ENCODE measurements at places on chromosomes 3 and 15. TPM values are rescaled to one million over a fixed set of nuclear protein-coding genes. Genes with fewer than 3 reads are reported as not detected.

Gene SMAD6
- 64.5 TPM for total RNA-seq

DNA sequence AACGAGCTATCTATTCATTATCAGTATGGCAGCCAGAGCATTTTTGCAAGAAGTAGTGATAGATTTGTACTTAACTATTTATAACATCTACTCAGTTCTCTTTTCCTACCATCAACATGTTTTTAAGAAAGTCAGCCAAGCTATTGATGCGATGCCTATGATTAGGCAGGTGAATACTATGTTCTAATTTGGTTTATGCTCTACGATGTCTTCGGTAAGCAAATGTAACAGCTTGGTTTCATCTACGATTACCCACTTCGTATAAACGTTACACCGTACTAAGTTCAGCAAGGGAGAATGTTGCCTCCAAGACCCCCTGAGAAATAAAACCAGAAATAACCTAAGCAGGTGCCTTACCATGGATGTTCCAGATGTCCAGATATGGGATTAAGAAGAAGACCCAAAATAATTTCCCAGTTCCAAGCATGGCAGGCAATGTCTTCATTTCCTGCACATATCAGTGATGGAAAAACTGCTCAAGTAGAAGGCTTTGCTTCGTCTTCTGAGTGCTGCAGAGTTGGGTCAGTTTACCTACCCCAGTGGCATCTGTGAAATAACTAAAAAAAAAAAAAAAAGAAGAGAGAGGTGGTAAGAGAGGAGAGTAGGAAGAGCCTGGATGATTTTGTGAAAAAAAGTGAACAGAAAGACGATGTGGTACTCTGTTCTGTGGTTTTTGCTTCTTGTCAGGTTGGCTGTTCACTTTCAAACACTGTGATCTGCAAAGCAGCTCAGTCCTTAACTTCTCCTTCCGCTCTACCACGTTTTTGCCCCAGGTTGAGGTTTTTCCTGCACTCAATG lies at the start of gene BTLA:
TSS of gene BTLA (minus strand) at position 559 of the 798 bp plus-strand sequence. CDS start at position 445, 114 bp downstream.
- no peak for DNase-seq

Gene SLC24A5
- not detected for total RNA-seq

Gene NMNAT3
- 73.6 TPM for total RNA-seq

Gene DMXL2
- 15.4 TPM for total RNA-seq

DNA sequence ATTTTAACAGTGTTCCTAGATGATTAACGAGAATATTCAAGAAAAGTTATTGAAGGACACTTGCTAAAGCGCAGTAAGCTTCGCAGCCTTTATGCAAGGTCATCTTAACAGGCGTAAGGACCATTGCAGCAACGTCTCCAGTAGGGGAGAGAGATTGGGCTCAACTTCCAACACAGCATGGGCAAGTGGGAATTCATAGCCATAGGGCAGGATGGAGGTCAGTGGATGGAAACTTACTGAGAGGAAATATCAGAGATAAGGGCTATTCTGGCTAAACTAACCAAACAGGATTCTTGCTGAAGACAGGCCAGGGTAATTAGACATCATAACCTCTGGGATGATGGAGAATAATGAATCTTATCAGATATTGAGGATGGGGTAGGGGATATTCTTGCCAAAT lies 82.8 kb downstream of the DHX36 start:
- no peak for DNase-seq

DNA sequence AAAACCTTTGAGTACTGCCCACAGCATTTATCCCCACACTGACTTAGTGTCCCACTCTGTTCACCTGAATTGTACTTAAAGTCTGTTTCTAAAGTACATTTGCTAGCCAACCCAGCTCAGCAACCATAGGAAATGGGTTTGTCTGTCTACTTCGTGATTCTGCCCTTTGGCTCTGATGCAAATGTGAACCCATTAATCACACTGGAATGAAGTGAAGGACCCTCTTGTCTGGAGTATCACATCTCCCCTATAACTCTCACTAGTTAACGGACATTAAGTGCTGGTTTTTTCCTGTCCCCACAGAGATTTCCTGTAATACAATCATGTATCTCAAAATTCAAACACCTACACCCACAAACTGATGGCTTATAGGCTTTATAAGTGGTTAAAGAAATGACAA lies 20.5 kb downstream of the EID1 start:
- no peak for DNase-seq

- DNase-seq = no peak
Observed at GRCh38 chr15:83106994-83107840, at the start of gene TM6SF1. Gene TM6SF1, plus strand, starts transcription at chr15:83107645. Its CDS starts 36 bp downstream, at chr15:83107681.

DNA sequence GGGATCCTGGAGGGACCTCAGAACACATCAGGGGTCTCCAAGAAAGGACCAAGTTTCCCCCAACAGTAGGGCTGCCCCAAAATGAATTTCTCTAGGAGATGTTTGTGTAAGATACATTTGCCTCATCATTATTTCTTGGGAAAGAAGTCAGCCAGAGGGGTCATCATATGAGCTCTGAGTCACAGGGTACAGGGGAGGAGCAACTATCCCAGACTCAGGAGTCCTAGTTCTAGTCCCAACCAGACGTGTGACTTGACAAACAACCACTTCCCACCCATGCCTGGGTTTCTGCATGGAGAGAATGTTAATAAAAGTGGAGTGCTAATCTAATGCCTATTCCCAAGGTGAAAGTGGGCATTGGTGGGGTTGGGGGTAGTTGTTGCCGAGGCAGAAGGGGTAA lies 144.1 kb downstream of the ALDH1A2 start:
- DNase-seq = no peak
